Activated CD4-positive, alpha-beta T cell treated with anti-CD3 and anti-CD28 coated beads for 4 hours (primary cell): ENCODE measurements at places on chromosomes 6 and 20.

DNA sequence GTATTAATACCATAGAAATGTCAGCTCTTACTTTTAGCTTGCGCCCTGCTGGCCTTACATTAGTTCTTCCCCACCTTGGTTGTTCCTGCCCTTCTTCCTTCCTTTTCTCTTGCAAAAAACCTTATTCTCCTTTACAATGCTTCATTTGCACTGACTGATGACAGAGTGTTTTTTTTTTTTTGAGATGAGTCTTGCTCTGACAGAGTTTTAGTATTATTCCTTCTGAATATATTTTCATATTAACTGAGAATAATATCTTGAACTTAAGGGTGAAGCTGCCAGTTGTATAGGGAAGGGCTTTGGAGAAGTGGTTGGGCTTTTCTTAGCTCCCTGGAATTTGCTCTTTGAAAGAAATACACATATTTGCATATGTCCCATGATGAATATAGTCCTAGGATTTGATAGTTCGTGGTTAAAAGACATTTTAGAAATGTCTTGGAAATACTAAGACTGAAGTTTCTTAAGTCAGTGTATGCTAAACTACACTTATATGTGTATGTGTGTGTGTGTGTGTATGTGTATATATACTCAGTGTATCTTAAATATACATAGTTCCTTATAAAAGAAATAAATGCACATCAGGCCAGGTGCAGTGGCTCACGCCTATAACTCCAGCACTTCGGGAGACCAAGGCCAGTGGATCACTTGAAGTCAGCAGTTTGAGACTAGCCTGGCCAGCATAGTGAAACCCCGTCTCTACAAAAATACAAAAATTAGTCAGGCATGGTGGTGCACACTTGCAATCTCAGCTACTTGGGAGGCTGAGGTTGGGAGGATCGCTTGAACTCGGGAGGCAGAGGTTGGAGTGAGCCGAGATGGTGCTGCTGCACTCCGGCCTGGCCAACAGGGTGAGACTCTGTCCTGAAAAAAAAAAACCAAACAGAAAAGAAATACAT, 216.1 kb upstream of the MYLIP start:
- no peak for DNase-seq

DNA sequence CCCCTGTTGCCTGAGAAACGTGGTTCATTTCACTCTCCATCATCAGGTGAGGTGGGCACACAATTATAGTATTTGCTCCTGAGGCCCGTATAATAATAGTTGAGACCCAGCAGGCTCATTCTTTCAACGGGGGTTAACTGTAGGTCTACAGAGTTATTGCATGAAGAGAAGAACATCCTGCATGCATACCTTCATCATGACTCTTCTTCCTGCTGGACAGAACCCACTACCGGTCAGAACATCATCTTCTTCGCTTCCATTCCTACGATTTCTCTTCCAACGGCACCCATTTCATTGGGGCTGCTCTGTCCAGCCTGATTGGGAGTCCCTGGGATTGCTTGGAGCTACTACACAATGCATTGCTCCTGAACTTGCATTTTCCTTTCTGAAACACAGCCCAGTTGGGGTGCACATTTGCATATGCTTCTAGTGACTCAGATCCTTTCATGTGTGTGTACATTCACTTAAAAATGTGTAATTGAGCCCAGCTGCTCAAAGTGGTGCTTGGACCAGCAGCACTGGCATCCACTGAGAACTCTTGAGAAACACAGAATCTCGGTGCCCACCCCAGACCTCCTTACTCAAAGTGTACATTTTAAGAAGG, 57.4 kb downstream of the SLC24A3 start:
- no peak for DNase-seq

- DNase-seq, result no peak
Measured at GRCh38 chr6:112258642-112259336, 4.4 kb upstream of the LAMA4 start.

- no peak for DNase-seq
Measured at GRCh38 chr6:37628611-37629320, 68.9 kb downstream of the MDGA1 start.

GRCh38 chr6:150866147-150866990, 867 bp downstream of the MTHFD1L start:
- DNase-seq, result peak; percentile 85
